ENCODE measurements at places on chromosomes 4 and X. TPM values are rescaled to one million over a fixed set of nuclear protein-coding genes. Genes with fewer than 3 reads are reported as not detected.

BMX gene
- total RNA-seq = not detected

KLF8 gene
- 9.4 TPM for total RNA-seq

DNA sequence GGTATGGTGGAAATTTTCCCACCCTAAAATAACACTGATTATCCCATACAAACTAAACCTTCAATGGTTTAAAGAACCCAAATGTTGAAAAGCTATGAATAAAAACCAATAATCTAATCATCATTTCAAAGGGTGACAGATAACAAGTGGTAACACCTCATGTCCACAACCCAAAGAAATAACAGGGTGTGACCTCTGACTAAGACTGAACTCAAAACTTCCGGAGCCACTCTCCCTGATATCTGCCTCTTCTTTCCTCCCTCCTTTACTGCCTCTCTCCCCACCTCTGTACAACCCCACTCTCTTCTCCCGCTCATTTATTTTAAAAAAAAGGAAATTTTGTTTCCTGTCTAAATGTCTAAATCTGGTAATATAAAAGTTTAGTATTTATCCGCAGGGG is 11.5 kb downstream of the FBXW7 start:
- no peaks in the 10 kb centered on the region for H3K27me3 ChIP-seq
- H3K4me3 ChIP-seq = no peak overlapping the region
- H3K36me3 ChIP-seq = peaks cover 3% of the 10 kb centered on the region
- peaks cover 5% of the 10 kb centered on the region for H3K4me1 ChIP-seq
- no peak overlapping the region for H3K27ac ChIP-seq

LONRF3 gene
- 0.29 TPM for total RNA-seq

GRCh38 chr4:111066001-111066400 is 443.1 kb upstream of the PITX2 start:
- no peak overlapping the region for H3K27ac ChIP-seq
- no peaks in the 10 kb centered on the region for H3K4me1 ChIP-seq
- no peaks in the 10 kb centered on the region for H3K27me3 ChIP-seq
- no peaks in the 10 kb centered on the region for H3K36me3 ChIP-seq

DNA sequence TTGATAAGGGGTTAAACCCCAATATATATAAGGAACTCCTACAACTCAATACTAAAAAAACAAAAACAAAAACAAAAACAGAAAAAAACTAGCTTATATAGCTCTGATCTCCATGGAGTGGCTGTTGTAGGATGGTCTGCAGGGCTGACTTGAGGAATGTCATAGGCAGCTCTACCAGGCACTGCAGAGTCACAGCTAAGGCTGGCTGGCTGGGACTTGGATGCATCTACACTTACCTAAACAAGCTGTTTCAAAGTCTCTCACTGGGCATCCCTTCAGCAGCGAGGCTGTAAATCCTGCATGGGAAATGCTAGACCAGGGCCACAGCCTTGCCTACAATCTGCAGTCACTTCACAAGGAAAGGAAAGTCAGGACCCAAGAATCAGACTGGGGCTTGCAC is 61.3 kb downstream of the HOPX start:
- no peak overlapping the region for H3K27ac ChIP-seq
- peaks cover 7% of the 10 kb centered on the region for H3K36me3 ChIP-seq
- no peak for DNase-seq
- H3K4me1 ChIP-seq = peaks cover 3% of the 10 kb centered on the region
- no peak overlapping the region for H3K4me3 ChIP-seq
